Substantia nigra (tissue), 51 donors: ENCODE measurements at places on chromosomes 11 and 22.

GRCh38 chr11:69637941-69638871 is 2.8 kb upstream of the CCND1 start:
- no peak for DNase-seq

- no peak for DNase-seq
Measured at GRCh38 chr22:46516638-46517037, 20.8 kb downstream of the CELSR1 start.

GRCh38 chr22:23408321-23408720 is 171.8 kb downstream of the IGLL1 start:
- no peak for DNase-seq

DNA sequence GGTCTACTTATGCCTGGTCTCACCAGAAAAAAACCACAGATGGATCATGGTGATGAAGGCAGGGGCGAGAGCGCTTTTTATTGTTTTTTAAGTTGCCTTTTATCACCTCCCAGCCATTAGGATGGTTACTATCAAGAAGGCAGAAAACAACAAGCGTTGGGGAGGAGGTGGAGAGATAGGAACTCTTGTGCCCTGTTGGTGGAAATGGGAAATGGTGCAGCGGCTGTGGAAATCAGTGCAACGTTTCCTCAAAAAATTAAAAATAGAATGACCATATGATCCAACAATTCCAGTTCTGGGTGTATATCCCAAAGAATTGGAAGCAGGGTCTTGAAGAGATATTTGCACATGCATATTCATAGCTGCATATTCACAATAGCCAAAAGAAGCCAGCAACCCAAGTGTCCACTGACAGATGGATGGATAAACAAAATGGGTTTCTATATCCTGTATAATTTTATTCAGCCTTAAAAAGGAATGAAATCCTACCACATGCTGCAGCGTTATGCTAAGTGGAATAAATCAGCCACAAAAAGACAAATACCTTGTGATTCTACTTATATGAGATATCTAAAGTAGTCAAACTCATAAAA is 20.5 kb upstream of the ACRV1 start:
- no peak for DNase-seq

DNA sequence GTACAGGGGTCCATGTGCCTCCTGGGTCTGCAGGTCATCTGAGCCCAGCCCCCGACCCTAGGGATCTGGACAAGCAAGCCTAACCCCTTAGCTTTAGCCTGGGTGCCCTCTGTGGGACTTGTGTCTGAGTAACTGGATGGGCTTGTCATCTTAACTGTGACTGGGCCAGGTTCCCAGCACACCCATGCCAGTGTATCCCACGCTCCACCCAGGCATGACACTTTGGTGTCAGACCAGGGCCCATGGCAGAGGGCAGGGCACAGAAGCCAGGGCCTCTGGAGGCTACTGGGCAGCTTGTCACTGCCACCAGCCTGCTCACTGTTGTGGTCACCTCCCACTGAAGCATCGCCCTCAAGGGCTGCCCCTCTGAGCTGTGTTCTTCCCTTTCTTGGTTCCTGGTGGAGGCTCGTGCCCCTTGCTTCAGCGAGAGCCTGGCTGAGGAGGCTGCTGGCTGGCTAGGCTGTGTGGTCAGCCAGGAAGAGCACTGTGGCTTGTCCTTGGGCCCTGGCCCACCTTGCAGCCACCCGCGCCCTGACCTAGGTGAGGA is 80.8 kb downstream of the ST3GAL4 start:
- no peak for DNase-seq

DNA sequence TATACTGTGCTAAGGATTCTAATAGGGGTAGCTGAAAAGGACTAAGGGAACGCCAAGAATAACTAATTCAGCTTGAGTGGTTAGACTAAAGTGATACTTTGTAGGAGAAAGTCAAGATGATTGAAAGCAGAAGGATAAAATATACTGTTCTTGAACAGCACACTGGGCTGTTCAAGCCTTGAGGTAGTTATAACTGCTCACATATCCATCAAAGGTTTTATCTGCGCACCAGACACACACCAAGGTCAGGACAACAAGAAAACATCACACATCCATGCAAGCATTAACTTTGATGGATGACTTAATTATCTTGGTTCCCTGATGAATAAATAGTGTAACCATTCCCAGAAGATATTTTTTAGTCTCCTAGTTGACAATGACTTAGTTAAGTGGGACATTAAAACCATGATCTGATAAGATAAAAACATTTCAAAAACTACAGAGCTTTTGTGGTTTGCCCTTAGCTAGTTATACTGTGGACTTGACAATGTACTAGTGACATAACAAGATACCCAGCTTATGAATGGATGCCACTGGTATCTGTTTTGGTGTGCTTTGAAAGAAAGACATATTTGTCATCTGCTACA is 728.9 kb downstream of the JRKL start:
- no peak for DNase-seq

GRCh38 chr11:119880873-119881272 is 151.9 kb upstream of the NECTIN1 start:
- DNase-seq: no peak

GRCh38 chr22:28822930-28823551 is 22.7 kb upstream of the XBP1 start:
- DNase-seq: no peak

- peak; percentile 59 for DNase-seq
Measured at GRCh38 chr22:17910561-17911311, 113.6 kb downstream of the MICAL3 start.

GRCh38 chr11:1101318-1102089 is 26.8 kb downstream of the MUC2 start:
- DNase-seq: no peak

DNA sequence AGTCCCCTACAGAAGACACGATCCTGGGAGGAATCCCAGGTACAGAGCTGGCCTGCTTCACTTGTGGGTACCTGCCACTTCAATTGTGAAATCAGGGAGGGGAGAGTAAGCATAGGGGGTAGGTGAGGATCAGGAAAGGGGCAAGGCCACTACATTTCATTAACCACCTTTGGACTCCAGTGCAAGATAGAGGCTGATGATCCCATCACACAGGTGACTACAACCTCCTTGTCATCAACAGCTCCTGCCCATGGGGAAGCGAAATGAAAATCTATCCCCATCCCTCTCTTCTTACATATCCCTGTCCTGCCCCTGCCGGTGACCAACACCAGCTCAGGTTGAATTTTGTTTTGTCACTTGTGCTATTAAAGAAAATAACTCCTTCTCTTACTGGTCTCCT is 64.7 kb upstream of the VPREB1 start:
- DNase-seq: no peak

DNA sequence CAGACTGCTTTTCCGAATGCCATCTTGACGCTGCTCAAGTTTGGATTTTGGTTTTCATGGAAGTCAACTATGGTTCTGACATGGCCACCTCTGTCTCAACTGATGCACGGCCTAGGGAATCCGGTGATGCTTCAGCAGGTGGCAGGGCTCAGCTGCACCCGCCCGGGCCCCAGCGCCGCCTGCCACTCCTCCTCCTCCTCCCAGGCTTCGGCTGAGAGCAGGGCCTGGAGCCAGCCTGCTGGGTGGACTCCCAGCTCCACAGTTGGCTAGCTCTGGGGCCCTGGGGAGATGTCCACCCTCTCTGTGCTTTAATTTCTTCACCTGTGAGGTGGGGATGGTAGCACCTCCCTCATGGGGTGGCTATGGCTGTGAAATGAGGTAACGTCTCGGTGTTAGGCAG is 20.3 kb upstream of the NFAM1 start:
- DNase-seq: no peak

DNA sequence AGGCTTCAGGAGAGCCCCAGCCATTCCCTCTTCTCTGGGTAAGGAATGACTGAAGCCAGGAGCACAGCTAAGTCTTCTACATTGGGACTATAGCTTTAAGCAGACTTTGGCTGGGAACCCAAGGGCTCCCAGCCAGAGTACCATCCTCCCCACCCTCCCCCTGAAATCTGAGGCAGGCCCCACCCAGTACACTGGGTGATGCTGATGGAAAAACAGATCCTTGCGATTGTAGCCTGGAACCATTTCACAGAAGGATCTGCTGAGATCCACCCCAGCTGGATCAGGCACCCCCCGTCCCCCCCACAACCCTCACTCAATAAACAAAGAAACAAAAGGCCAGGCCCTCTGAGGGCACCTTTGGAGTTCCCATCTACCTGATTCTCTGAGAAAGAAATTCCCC is 39.8 kb downstream of the IL18BP start:
- DNase-seq: peak; percentile 72

DNA sequence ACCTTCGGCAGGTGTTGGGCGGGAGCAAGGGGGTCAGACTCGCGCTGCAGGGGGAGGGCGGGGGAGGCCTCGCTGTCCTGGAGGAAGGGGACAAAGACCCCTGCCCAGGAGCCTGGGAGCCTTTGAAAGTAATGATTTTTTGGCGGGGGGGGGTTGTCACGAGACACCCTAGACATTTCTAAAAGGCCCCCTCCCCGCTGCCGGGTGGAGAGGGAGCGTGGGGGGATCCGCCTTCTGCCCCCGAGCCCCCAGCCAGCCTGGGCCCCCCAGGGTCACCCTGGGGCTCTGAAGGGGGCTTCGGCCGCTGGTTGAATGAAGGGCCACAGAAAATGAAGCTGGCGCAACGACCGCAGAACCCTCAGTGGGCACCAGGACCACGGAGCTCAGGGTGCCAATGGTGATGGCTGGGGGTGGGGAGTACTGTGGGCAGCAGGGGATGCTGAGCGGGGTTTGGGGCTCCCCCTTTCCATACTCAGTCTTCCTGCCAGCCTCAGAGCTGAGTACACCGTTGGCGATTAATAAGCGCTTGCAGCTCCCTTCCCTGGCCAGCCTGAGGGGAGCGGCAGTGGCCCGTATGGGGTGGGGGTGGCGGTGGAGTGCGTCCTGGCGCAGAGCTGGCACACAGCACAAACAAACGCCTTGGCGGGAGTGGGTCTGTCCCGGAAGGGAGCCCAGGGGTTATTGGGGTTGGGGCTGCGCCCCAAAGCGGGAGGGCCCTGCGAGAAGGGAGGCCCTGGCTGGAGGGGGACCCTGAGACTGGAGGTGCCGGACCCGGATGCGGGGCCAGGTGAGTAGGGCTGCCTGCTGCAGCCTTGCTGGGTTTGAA is 1.2 kb upstream of the DUSP8 start:
- no peak for DNase-seq

- DNase-seq: no peak
Measured at GRCh38 chr11:132579634-132580327, 952.5 kb downstream of the OPCML start.

- DNase-seq: no peak
Measured at GRCh38 chr22:46017166-46017565, 40.2 kb upstream of the WNT7B start.

GRCh38 chr22:30178181-30179126 is 68.1 kb downstream of the LIF start:
- DNase-seq: no peak

- DNase-seq: no peak
Measured at GRCh38 chr22:40241200-40241763, 63.6 kb downstream of the TNRC6B start.

GRCh38 chr11:25566298-25567200 is 765.4 kb upstream of the ANO3 start:
- DNase-seq: no peak

DNA sequence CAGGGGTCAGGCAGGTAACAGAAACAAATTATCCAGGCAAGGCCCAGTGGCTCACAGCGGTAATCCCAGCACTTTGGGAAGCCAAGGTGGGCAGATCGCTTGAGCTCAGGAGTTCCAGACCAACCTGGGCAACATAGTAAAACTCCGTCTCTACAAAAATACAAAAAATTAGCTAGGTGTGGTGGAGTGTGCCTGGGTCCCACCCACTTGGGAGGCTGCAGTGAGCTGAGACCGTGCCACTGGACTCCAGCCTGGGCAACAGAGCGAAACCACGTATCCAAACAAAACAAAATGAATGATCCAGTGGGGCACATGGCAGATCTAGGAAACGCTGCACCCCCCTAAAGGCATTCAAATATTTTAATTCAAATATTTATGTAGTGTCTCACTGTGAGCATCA is 9.9 kb downstream of the NUMA1 start:
- no peak for DNase-seq

DNA sequence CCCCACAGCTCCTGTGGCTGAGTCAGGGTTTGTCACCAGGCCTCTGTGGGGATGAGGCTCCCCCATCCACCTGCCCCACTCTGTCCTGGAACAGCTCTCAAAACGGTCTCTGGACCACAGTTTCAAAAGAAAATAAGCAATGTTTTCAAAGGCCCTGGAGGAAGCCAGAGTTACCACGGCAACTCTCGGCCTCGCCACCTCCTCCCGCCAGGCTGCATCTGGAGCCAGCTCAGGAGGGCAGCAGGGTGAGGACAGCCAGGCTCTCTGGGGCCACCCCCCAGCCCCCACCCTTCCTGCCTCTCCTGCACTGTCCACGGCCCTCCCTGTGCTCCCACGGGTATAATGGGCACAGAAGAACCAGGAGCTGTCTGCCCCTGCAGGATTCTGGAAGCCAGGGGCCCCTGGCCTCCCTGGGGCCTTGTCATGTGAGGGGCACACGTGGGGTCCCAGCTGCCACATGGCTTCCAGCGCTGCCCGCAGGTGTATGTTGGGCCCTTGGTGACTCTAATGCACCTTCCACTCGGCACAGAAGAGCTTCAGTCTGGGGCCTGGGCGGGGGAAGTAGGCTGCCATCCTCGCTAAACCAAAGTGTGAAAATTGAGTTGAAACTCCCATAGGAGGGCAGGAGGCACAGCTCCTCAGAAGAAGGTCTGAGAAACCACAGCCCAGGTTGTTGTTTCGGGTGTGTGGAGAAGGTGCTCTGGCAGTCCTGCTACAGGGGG is 10.3 kb downstream of the CD81 start:
- DNase-seq: no peak

DNA sequence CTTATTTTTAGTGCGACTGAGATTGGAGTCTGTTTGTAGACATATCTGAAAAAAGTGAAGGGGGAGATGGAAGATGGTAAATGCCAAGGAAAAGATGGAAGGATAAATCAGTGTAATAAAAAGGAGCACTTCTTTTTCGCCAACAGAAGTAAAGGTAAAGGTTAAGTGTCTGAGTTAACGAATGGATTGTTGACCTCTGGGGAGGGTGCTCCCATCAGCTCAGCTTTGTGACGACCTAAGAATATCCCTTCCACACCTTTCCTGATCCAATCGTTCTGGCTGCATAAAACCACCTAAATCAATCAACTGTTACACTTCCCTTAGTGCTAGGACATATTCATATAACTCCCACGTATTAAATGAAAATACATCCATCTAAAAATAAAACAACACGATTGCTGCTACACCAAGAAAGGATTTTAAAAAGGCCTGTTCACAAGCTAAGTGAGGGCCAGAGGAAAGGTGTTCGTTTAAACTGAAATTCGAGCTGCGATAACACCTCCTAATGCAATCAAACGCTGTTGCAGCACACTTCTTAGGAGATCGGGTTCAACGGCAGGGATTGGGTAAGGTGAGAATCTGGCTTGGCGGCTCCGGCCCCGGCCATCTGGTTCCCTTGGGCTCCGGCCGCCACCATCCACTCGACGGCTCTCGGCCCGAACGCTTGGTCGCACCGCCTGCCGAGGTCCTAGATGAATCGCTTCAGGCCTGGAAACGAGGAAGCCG is 658 bp downstream of the C11orf71 start:
- DNase-seq: peak; percentile 60

DNA sequence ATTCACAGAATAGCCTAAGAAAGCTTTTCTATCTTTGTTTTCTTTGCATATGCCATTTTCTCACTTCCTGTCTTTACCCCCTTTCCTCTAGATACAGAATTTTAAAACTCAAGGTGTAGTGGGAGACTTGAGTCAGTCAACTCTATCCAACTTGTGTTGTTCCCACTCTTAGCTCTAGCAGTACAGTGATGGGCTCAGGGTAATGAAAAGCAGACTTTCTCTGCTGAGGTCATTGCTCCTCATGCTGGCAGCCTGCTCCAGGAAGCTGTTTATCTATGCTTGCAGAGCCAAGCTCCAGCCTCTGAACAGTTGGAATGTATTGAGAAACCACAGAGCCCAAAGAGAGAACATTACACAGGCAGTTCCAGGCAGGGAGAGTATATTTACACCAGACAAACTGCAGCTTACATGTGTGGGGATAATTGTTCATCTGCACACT is 68.1 kb downstream of the CSTPP1 start:
- peak; percentile 73 for DNase-seq
